ENCODE measurements at places on chromosomes 6 and 20.

- no peak for DNase-seq
These were observed 37.2 kb upstream of the TRIM27 start for GRCh38 chr6:28960846-28961500.

GRCh38 chr20:32386091-32386490, 28.0 kb downstream of the ASXL1 start:
- no peak for DNase-seq

GRCh38 chr20:33522256-33522820, 32.4 kb downstream of the CBFA2T2 start:
- no peak for DNase-seq

DNA sequence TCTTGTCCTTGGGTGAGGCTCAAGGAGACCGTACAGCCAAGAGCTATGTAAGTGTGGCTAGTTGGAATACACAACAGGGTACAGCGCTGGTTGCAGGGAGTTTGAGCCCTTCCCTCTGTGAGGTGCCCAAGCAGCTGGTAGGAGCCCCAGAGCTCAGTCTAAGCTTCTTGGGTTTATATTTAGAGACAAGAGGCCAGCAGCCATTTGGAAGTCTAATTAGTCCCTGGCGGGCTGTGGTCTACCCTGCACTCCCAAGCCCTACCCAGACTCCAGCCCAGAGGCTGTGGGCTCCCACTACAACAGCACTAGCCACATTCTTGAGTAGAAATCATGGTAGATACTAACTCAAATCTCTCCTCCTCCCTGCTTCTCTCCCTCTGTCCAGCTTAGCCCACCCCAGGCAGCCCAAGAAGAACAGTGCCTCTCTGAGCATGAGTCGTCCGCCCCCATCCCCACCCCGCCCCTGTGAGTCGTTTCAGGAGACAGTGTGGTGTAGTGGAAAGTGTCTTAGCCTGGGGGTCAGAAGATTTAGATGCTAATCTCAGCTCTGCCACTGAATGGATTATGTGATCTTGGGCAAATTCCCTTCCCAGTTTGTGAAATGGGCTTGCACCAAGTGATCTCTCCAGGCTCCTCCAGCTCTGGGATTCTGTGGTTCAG, 37.8 kb downstream of the EIF2S2 start:
- DNase-seq = no peak

GRCh38 chr6:160249671-160250070, 8.9 kb downstream of the SLC22A2 start:
- DNase-seq = no peak

DNA sequence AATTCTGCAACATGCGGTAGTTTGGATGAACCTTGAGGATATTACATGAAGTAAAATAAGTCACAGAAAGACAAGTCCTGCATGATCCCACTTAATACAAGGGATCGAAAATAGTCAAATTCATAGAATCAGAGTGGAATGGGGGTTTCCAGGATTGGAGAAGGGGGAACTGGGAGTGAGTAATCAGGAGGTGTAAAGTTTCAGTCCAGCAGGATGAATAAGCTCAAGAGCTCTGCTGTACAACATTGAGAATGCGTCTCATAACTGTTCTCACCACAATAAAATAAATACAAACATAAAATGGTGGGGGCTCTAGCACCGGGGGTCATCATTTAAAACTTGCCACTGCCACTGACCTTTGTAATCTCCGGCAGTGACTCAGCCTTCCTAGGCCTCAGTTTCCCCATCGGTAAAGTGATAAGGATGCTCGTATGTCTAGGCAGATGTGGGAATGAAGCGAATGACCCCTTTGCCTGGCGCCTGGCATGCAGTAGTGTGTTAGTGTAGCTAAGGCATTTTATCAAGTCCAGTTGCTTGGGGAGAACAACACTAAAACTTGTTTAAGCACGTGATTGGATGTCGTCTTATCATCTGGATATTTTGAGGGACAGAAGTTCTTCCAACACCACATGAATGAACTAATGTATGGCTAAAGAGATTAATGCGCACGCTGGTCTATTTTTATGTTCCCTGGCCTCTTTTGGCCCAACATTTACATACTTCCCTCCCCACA, 421.1 kb downstream of the QKI start:
- no peak for DNase-seq

GRCh38 chr6:127397729-127398630, 54.6 kb upstream of the ECHDC1 start:
- DNase-seq = no peak

DNA sequence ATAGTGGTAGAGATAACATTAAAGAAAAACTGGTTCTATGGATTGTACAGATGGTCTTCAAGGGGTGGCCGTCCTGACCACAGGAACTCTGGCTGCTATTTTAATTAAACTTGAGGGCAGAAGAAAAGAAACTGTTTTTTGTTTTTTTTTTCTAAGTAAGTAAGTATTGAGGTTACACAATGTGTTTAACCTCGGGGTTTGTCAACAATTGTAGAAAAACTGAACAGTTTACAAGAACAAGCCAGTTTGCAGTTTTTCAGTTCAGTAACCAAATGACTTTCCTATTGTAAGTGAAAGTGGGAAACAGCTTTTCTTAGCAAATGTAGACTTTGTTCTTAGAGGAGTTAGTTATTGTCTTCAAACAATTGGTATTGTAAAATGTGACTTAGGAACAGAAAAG, 77.0 kb downstream of the PLCB1 start:
- DNase-seq = no peak

- DNase-seq = no peak
These were observed 20.3 kb downstream of the TBPL1 start for GRCh38 chr6:133973109-133973971.

- no peak for DNase-seq
These were observed 286.9 kb upstream of the BMP2 start for GRCh38 chr20:6480328-6481200.

DNA sequence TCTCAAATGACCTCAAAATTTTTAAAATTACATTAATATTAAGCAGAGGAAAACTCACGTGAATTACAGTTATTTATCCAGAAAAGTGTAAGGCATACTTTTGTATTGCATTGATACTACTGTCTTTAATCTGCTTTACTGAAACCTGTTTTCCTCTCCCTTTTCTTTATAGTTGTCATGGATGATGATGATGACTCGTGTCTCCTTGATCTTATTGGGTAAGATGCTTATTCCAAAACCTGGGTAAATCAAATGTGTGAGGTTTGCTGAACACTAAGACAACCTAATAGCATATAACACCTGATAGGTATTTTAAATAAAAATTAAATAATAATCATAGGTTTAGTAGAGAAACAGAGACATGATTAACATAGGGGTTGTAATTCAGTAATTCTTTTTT, 40.0 kb downstream of the BICRAL start:
- no peak for DNase-seq

GRCh38 chr6:165008971-165009370, 300.4 kb downstream of the C6orf118 start:
- no peak for DNase-seq

- no peak for DNase-seq
These were observed 7.7 kb downstream of the SPATA2 start for GRCh38 chr20:49907405-49908257.

DNA sequence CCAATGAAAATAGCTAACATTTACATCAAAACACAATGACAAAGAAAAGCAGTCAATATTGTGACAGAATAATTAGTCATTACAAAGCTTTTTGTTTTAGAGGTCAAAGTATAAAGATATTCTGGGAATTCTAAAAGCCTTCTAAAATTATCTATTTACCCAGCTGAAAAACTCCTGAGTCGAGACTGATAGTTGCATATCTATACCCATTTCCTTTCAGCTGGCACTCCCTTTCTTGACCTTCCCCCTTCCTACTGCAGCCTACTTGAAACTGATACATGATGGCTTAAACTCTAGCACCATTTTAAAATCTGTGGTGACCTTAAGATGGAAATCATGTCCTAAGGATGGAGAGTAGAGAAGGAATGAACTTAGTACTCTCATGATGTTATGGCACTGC, 38.6 kb downstream of the LMBRD1 start:
- DNase-seq = no peak

DNA sequence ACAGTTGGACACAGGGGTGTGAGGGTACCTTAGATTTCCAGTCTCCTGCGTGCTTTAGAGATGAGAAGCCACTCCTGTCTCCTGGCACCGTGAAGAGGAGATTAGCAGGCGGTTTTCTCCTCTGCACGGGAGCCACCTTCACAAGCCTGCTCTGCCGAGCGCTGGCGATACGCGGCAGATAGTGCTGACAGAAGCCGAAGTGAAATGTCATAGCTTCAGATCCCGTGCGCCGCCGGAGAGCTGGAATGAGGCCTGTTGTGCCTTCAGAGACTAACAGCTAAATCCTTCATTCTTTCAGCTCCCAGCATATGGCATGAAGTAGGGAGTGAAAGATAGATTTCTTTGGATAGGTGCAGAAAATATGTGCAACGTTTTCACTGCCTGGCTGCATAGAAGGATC, 371.0 kb downstream of the TAF4 start:
- no peak for DNase-seq

- DNase-seq = no peak
These were observed 968 bp upstream of the CCN5 start for GRCh38 chr20:44714102-44714700.

Measured in effector CD4-positive, alpha-beta T cell (primary cell).